Suppressor macrophage treated with lipopolysaccharide for 4 hours (primary cell): ENCODE measurements at places on chromosomes 7 and 10.

GRCh38 chr7:92717993-92718716, 118.2 kb downstream of the CDK6 start:
- peak; percentile 80 for DNase-seq

DNA sequence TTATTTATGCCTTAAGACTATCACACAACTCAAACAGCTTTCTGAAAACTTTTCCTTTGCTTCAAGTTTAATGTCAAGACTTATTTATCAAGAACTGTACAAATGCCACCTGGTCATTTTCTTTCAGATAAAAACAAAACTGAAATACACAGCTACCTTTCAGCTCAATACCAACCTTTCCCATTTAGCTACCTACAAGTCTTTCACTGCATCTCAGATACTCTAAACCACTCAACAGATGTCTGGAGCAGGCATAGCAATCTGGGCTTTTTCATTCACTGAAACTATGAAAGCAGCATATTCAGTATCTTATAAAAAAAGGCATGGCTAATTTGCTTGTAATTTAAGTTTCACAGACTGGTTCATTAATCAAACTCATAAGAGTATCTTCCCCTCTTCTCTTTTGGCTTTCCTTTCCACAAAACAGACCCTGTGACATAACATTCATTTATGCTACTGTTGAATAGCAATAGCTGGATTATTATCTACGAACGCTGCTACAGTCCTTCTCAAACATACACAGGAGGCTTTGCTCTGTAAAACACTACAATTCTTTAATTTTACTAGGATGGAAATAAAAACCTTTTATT, 8.2 kb downstream of the TRA2A start:
- no peak for DNase-seq

DNA sequence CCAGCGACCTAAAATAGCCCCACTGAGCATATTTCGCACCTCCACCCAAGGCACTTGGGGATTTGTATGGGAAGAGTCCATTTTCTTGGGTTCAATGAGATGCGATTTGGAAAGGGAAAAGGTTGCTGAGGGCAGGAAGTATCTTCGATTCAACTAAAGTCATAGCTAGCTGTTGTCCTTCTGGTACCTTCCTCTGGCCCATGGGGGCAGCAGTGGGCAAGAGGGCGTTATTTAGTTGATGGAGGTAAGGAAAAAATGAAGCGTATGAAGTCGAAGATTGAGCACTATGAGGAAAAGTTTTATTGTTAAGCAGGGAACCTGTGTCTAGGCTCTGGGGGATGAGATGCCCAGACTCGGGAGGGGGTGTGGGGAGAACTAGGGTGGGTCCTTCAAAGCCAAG, 135.4 kb downstream of the EVX1 start:
- DNase-seq, result no peak

DNA sequence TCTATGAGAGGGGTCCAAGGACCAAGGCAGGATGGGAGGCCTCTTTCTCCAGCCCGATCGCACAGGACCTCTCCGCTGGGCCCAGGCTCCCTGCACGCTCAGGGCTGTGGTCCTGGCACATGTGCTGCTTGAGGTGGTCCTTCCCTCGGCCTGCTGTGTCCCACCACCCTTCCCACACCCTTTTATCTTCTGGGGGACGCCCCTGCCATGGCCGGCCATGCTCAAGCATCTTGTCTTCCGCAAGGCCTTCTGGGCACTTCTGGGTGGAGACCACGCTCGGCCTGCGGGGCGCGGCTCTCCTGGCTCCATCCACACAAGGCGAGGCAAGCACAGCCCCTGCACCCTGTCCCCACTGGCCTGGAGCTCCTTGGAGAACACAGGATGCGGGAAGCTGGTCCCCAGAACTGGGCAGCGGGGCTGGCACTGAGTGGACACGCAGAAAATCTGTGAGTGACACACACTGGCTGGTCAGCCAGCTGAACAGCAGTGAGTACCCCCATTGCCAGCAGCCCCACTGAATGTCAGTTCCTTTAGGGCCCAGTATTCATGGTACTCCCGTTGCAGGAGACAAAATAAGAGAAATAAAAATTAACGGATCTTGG, 115.9 kb downstream of the TCERG1L start:
- no peak for DNase-seq

DNA sequence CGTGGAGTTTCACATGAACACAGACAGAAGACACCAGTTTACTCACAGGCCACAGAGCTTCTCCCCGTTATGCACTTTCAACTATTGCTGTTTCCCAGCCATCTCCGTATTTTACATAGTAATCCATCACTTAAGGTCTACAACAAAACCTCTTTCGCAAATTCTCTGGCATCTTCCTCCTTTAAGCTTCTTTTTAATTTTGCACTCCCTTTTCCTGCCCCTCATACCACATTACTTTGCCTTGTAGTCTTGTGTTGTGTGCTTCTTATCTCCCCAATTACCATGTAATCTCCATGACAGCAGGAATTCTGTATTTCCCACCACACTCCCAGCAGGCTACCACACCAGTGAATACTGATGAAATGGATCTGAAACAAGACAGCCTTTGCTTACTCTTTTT, 87.3 kb downstream of the ODAD2 start:
- no peak for DNase-seq

DNA sequence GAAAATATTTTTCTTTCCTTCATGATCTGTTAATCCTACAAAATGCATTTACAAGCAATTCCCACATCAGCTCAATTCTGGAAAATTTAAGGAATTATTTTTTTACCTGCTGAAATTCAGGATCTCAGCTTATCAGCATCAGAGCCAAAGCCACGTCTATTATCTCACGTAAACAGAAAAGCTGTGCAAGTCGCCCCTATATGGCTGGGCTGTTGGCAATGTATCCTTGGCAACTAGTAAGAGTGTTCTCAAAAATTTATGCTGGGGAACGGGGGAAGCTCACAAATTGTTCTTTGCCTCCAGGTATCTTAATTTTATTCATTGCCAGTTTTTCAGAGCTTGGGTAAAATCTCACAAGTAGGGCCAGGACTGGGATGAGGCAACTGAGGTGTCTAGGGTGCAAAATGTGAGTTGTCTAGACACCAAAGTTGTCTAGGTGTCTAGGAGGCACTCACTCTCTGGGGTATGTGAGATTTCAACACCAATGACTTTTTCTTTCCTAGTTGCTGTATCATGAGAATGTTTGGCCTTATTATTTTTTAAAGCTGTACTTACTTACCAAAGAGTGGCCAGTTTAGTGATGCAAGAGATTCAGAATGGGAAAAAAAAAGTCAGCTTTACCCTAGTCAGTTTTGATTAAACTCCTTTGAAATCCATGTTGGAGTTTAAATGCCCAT, 5.1 kb downstream of the GSTO2 start:
- no peak for DNase-seq

- no peak for DNase-seq
Observed at GRCh38 chr7:151013356-151013732, 10.9 kb downstream of the ATG9B start.

DNA sequence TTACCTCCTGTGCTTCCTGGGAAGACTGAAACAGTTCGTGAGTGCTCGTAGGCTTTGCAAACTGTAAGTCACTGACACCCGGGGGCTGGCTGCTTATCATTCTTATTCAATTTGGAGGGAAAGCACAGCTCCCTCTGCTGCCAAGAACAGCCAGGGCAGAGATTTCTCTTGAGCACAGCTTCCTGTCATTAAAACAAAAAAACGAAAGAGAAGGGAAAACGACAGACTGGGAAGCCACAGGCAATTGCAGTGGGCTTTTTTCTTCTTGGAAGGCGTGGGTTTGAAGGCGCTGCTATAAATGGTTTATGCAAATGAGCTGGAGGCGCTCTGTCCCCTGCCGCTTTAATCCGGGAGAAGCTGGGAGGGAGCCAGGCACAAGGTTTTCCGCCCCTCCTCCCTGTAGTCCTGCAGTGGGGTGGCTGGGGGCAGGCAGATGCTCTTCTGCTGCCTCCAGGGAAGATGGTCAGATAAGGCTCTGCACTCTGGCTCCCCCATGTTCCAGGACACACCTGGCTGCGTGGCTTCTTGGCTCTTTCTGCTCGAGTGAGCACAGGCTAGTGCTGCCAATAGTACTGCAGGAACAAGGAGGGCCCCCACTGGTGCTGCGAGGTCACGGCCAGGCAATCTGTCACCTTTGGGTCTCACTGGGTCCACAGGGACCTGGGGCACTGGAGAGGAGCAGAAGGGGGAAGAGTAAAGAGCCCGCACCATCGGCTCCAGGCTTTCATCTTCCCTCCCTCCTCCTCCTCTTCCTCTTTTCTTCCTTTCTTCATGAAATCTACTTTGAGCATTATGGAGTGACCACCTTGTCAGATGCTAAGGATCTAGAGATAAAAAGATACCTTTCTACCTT, 49.5 kb downstream of the NEURL1 start:
- peak; percentile 88 for DNase-seq

DNA sequence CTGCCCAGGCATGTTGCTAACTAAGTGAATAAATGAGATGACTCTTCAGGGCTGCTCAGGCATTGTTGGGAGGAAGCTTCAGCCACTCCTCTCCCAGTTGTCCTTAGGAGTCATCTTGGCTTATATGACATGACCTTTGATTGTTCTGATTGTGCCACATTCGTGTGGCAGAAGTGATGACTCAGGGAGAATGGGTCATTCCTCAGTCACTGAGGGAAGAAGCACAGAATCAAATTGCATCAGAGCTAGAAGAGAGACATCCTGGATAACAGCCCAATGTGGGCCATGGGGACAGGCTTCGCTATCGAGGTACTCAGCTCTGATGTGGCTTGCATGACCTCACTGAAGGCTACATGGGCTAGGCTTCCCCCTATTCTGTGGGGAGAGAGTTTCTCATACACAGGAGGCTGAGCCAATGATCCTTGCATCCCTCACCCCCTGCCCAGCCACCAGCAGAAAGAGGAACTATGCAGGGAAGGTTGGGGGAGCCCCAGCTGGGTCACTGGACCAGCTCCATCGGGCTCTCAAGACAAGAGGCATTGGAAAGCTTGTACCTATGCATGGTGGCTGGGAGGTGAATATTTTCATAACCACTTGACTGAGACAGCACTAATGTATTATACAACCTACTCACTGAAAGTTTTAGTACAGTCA, 6.0 kb upstream of the HMX3 start:
- DNase-seq, result peak; percentile 80

DNA sequence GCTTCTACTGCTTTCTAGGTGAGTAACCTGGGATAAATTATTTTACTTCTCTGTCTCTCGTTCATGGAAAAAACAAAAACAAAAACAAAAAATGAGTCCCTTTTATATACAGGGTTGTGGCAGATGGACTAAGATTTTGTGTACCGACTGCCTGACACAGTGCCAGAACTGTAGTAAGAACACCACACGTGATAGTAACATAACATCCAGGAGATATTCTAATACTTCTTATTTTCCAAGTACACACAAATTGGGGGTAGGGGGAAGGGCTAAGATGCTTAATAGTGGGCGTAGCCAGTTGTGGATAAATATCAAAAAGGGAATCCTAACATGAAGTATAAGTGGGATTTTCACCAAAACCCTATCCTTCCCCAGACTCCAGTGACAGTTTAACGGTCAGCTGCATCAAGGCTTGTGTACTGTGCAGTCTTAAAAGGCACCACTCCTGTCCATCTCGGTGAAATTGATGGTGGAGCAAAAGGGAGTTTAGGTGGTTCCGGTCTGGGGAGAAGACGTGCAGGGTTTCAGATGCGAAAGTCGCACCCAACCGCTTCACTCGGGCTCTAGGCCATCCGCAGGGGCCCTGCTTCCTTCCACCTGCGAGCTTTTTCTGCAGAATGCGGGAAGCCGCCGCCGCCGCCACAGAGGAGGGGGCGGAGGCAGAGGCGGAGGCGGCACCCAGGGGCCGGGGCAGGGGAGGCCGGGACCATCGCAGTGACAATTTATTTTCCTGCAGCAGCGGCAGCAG, at the start of gene STAMBPL1:
STAMBPL1 (plus strand) TSS at position 712 of the 748 bp plus-strand sequence. CDS start 21,464 bp downstream, outside the sequence.
- DNase-seq, result no peak

DNA sequence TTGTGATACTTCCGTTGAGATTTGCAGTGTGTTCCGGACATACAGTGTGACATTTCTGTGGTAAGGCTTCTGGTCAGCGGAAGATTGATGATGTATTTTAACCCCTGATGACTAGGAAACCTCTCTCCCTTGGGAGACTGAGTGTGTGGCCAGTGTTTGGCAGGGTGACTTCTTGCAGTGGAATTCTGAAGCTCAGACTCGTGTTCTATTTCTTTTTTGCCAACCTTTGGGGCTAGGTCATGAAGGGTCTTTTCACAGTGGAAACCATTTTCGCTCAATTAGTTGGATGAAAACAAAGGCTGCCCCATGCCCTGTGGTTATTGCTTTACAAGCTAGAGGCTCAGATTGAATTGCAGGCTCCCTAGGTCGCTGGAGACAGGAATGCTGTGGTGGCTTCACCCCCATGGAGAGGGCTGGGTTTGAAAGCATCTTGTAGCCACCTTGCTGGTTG, 288.9 kb downstream of the BBS9 start:
- DNase-seq, result no peak

DNA sequence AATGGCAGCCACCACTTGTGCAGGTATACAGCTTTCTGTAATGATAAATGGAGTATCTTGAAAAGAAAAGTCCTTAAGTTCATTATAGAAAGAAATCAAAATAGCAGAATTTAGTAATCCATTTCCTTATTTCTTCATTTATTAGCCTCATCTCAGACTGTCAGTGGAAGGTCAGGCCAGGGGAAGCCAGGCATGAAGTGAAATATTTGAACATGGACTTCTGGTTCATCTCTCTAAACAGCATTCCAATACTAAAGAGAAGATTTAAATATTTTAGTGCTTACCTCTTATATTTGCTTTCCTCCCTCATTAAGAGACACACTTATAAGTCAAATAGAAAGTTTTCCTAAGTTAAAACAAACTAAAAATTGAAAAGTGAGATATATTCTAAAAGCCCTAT, 26.8 kb downstream of the TRDMT1 start:
- DNase-seq, result no peak

- no peak for DNase-seq
Observed at GRCh38 chr10:12430406-12430982, 81.1 kb downstream of the CAMK1D start.

- peak; percentile 30 for DNase-seq
Observed at GRCh38 chr7:129188892-129189660, 643 bp downstream of the SMO start.

GRCh38 chr7:75559355-75559975, 67.3 kb downstream of the SPDYE5 start:
- DNase-seq, result no peak

GRCh38 chr10:18875477-18875876, 173.1 kb upstream of the MALRD1 start:
- DNase-seq, result no peak

GRCh38 chr10:79065091-79065551, 3.6 kb upstream of the ZMIZ1 start:
- DNase-seq, result no peak

DNA sequence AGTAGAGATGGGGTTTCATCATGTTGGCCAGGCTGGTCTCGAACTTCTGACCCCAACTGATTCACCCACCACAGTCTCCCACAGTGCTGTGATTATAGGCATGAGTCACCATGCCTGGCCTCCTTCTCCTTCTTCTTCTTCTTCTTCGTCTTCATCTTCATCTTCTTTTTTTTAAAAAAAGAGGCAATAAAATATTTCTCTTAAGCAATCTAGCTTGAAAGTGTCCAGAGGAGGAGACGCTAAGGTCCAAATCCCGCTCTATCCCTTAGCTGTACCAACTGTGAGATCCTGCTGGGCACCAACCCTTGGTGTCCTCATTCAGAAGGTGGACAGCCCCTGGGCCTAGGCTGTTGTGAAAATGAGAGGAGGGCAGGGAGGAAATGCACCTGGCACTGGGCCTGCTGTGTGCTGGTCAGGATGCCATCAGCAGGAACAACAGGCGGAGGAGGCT, 13.9 kb upstream of the PSAP start:
- no peak for DNase-seq
